ENCODE measurements at places on chromosomes 2 and 18.

DNA sequence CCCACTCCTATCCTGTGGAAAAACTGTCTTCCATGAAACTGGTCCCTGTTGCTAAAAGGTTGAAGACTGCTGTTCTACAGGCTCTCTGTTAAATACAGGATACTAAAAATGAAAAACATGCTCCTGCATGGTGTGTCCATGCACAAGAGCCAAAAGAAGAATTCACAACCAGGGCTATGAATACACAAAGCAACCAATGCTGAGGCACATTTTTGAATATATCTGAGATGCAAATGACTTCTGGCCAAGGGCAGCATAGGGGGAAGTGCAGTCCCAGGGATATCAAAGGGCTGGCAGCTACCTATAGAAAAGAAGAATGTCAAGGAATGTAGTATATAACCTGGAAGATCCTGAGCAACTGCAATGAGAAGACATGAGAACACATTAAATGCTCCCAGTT is 6.6 kb downstream of the NEMP2 start:
- no peak for DNase-seq

DNA sequence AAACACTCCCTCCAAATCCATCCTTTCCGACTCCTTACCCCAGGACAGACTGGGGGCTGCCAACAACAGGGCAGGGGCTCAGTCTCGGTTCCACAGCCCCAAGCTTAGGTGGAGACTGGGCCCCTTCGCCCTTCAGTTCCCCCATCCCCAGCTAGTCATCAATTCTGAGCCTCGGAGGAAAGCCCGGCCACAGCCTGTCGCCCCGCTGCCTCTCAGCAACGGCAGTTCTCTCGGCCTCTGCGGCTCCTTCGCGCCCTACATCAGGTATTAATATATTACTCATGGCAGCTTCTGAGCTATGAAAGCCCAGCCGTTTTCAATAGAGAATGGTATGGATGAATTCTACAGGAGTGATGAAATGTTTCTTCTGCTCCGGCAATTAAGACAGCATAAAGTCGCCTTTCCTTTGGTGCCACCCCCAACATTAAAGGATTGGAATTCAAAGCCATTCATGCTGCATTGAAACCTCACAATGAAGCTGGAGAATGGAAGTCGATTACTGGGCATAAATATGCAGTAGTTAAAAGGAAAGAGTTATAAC is 2.8 kb downstream of the HDAC4 start:
- no peak for DNase-seq

DNA sequence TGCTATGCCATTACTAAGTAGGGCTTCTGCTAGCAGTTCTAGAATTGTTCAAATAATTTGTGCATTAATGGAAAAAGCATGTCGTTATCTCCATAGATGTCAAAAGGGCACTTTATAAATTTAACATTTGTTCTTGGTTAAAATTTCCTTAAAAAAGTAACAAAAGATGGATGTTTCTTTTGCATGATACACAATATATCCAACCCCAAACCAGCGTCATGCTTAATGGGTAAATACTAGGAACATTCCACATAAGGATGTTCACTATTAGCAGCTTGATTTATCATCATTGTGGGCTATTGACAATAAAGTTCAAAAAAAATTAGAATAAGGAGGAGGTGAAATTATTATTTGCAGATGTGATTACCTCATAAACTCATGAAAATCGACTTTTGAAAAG is 79.7 kb downstream of the GREB1L start:
- DNase-seq: no peak

- DNase-seq: no peak
Observed at GRCh38 chr2:218046238-218046637, 22.8 kb upstream of the RUFY4 start.

- DNase-seq: no peak
Observed at GRCh38 chr2:172454404-172455120, 27.2 kb downstream of the ITGA6 start.

DNA sequence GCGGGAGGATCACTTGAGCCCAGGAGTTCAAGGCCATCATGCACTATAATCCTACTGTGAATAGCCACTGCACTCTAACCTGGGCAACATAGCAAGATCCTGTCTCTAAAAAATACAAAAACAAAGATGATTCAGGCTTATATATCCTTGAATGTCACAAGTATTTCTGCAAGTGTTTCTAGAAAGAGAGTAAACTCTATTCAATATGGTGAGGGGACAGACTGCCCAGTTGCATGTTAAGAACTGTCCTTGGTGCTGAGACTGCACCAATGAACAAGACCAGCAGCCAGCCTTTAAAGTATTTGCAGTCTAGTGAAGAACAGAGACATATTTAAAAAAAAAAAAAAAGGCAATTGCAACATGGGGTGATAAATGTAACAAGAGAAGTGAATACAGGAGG is 16.4 kb downstream of the MAP3K19 start:
- DNase-seq: no peak

- no peak for DNase-seq
Observed at GRCh38 chr2:19292007-19292406, 66.4 kb downstream of the OSR1 start.

- DNase-seq: no peak
Observed at GRCh38 chr2:240023792-240024191, 1.4 kb downstream of the NDUFA10 start.

DNA sequence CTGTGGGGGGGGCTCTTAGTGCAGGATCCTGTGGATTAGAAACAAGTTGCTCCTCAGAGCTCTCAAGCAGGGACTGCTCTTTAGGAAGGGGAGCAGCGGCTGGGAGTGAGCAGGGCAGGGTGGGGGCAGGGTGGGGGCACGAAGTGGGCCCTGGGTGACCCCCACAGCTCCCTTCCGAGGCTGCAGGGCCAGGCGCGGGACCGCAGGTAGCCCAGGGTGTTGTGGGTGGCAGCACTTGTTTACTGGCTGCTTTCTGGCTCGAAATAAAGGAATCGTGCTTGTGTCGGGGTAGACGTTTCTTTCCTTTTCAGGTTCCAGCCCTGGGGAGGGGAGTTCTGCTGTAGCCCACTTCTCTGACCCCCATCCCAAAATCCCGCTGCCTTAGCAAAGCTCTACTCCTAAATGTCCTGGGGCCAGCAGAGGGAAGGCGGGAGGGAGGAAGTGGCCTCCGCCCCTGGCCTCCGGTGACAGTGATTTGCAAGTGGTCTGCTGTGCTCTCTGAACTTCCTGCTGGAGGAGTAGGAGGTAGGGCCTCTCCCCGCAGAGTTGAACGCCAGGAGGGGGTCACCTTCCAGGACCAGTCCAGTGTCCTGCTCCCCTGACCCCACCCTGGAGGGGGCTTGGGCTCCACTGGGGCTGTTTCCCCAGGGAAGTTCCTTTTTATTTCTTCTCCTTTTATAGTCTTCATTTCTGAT is 8.3 kb downstream of the NEU4 start:
- DNase-seq: no peak
